ENCODE measurements at places on chromosomes 7 and 10.

DNA sequence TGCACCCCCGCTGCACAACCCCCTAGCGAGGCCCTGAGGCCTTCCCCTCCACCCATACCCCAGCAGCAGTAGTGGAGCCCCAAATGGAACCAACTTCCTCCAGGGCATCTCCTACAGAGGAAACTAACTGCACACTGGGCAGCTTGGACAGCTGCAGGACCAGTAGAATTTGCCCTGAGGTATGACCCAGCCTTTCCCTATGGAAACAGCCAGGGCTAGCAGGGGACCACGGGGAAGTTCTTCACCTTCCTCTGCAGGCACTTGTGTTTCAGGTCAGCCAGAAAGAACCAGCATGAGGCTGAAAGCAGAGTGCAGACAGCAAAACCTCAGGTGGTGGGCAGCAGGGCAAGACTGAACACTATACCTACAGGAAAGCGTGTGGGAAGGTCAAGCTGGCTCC, 5.7 kb upstream of the EEPD1 start:
- no peak for DNase-seq

DNA sequence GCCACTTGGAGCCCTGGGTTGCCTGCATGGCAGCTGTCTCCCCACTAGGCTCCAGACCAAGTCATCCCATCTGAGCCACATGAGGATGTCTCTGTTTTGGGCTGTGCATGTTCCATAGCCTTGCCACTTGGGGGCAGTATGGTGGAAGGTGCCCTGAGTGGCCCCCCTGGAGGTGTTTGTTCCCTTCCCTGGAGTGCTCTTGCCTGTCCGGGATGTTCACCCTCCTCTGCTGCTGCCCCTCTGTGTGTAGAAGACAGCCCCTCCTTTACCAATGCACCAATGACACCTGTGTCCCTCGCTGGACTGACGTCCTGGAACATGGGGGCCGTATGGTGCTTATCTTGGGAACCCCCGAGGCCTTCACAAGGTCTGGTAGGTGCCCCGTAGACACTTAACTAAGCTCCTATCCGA, 100.2 kb downstream of the ACTR3B start:
- peak; percentile 29 for DNase-seq

DNA sequence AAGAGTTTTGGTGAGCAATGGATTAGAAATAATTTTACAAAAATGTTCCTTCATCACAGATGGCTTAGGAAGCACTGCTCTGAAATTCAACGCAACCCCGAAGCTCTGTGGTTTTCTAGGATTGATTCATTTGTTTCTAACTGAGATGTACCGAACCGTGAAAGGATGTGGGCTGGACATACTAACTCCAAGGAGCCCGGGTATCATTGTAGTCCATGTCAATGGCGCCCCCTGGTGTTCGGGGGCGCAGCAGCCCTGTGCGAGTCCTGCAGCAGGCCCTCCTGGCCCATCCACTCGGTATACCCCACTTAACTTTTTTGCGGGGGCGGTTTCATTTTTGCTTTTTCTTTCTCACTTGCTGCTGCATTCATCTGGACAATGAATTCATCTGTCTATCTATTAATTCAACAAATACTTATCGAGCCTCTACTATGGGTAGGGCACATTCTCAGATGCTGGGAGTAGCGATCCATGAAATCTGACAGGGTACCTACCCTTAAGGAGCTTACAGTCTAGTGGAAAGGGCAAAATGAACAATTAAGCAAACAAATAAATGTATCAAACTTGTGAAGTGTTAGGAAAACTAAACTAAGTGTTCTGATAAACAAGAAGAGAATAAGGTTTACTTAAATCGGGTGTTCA, 25.2 kb upstream of the ITPRID1 start:
- peak; percentile 52 for DNase-seq

- no peak for DNase-seq
These were observed 4.9 kb upstream of the MEST start for GRCh38 chr7:130486954-130487436.

GRCh38 chr7:151984612-151985011, 28.4 kb downstream of the GALNTL5 start:
- no peak for DNase-seq

GRCh38 chr10:24465891-24466818, 257.2 kb downstream of the KIAA1217 start:
- peak; percentile 96 for DNase-seq

GRCh38 chr7:26534649-26535482, 243.2 kb downstream of the SNX10 start:
- DNase-seq: no peak

All from GM23248 (cell line).